A549 treated with AZD2906 at 1 μM for 4 hours (cell line): ENCODE measurements at places on chromosomes 7 and 10. TPM values are rescaled to one million over a fixed set of nuclear protein-coding genes. Genes with fewer than 3 reads are reported as not detected.

The HABP2 gene
- 0.08 to 0.19 TPM (median 0.10 TPM) in 5 replicates for total RNA-seq

The CCDC172 gene
- total RNA-seq = not detected in 5 replicates

The ACTL6B gene
- not detected in 5 replicates for total RNA-seq

The CHST3 gene
- total RNA-seq = 49.9 to 62.3 TPM (median 61.0 TPM) in 5 replicates

The MSMB gene
- total RNA-seq = not detected in 5 replicates

The PPP1R3C gene
- total RNA-seq = 19.3 to 25.5 TPM (median 21.7 TPM) in 5 replicates

The TLX1 gene
- total RNA-seq = not detected in 5 replicates

The PIK3AP1 gene
- 0.55 to 0.90 TPM (median 0.58 TPM) in 5 replicates for total RNA-seq

The HOXA5 gene
- total RNA-seq = 3.3 to 5.9 TPM (median 4.0 TPM) in 5 replicates

The RBM20 gene
- 3.3 to 4.3 TPM (median 3.8 TPM) in 5 replicates for total RNA-seq
